Non-pigmented ciliary epithelial cell (primary cell): ENCODE measurements at places on chromosomes 12 and 14.

DNA sequence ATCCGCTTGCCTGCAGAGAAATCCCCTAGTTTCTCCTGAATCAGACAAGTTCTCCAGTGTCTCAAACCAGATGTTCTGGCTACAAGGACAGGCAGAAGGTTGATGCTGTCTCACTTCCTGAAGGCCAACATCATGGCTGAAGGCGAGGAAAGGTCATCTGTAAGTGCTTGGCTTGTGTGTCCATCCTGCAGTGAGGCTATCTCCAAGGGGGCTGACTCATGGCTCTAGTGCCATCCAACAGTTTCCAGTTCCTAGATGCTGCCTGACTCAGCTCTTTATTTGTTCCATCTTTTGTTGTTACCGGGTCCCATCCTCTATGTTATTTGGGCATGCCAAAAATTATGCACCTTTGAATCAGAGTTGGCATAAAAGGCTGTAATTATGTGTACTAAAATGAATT, 232.1 kb upstream of the TBX3 start:
- no peak for DNase-seq

DNA sequence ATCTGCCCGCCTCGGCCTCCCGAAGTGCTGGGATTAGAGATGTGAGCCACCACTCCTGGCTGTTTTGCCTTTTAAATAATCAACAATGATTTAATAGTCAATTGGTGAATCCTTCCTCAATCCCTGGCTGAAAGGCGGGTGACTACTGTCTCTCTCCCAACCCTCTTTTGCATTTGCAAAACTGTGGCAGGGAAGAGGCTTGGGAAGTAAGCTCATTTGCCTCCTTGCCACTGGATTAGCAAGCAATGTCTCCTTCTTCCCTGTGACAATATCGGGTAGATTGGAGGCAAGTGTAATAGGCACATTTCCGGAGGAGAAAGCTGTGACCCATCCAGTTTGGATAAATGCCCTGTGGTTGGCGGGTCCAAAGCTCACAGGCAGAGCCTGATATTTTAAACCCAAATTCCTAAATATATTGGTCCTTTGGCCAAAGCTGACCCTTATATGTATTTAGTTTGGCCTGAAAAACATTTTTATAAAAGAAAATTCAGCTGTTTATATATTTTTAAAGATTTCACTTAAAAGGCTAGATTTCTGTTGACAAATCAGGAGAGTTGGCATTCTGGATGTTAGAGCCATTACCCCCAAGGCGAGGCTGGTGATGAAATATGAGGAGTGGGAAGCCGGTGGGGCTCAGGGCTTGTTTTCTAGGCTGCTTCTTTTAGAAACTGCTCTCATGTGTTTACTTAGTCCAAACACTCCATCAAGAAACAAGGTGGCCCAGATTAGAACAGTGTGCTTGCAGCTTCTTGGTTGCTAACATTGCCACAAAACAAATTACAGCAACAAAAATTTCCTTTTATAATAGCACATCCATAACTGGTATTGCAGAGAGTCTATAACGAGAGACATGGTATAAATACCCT, 646.9 kb upstream of the TMEM132C start:
- DNase-seq: no peak

GRCh38 chr14:80954687-80955299, 628 bp upstream of the TSHR start:
- DNase-seq: peak; percentile 27

- no peak for DNase-seq
These were observed 290.7 kb upstream of the TMPO start for GRCh38 chr12:98224584-98225221.

GRCh38 chr12:111636209-111636945, 37.3 kb upstream of the ATXN2 start:
- no peak for DNase-seq

- no peak for DNase-seq
These were observed 124.7 kb downstream of the PAPOLA start for GRCh38 chr14:96626916-96627315.

DNA sequence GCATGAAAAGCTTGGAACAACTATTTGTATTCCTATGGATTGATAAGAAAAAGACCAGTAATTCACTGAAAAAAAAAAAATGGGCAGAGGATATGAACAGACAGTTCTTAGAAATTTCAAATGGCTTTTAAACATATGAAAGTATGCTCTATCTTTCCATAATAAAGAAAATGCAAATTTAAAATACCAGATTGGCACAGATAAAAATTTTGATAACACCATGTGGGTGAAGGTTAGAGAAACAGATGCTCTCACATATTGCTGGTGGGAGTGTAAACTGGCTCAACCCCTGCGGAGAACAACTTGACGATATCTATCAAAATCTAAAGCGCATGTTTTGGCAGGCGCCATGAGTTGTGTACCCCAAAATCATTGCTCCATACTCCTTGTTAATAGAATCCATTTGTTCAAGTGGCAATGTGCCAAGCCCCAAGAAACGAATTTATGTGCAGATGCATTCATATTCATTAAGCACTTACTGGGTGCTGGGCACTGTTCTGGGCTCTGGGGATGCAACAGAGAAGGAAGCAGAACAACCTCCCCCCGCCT, 29.5 kb upstream of the TMPO start:
- no peak for DNase-seq

DNA sequence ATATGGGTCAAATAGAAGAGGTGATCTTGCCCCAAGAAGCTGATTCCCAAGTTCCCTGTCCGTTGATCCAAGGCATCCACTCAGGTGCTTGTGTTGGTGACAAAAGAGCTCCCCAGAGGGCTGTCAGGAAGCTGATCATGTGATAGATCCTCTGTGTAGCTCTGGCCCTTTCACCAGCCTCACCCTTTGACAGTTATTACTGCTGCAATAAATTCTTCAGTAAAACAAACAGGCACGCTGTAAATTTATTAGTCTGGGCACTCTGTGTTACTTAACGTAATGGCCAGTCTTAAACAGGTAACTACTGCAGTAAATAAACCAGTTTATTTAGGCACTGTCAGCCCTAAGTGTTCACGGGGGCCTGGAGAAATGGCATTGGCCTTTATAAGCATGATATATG, 473.9 kb downstream of the BCL11B start:
- no peak for DNase-seq

DNA sequence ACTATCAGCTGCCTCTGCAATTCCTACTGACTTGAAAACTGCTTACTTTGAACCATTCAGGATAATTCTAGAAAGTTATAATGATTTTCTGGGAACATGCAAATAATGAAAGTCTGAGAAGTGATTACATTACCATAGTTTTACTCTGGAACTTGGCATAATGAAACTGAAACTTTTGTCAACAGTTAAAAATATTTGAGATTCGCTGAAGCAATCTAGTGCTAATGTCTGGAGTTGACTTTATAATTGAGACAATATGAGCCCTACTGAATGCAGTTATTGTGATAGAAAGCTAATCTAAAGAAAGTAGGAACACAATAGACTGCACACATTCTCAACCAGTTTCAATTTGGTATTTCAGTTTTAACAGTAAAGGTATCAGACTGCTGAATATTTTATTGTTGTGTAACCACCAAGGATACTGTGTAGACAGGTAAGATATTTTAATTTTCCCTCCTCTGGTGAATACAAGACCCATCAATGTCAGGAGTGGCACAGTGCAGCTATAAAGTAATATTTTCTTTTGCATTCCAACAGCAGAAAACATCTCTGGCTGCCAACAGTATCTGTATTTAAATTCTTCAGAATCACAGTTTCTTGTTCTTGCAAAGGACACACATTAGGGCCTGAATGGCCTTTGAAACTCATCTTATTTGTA, 483.5 kb downstream of the ATP23 start:
- no peak for DNase-seq

GRCh38 chr14:69183735-69184134, 7.6 kb upstream of the EXD2 start:
- no peak for DNase-seq

GRCh38 chr12:91990525-91990924, 155.1 kb downstream of the BTG1 start:
- peak; percentile 32 for DNase-seq

DNA sequence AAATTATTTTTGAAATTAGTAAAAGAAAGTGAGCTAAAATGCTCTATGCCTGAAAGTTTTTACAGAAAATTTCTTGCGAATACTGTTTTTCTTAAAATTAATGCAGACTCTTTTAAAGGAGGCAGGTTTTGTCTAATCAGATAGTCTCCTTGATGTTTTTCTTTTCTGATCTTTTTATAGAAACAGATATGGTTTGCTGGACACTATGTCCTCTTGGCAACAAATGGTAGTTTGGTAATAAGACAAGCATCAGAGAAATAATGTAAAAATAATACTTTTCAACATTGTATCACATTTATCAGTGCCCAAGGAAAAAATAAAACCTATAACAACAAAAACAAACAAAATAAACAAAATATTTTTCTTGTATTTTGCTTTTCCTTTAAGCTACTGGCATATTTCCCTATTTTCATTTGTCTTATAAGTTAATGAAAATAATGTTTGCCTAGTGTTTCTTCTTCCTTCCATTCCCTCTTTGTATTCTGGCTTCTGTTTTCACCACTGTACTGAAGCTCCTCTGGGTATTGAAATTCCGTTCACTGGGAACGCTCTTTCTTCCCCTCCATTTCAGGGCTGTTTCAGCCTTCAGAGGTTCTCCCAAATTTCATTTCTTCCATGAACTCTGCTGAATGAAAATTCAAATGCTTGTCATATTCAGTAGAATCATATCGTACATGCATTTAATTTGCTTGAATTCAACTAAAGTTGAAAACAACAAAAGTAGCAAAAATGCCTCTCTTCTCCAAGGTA, 115.3 kb downstream of the TRMT5 start:
- DNase-seq: no peak

- no peak for DNase-seq
These were observed 505.9 kb downstream of the FLRT2 start for GRCh38 chr14:86035882-86036281.

GRCh38 chr12:100643246-100643645, 69.8 kb downstream of the GAS2L3 start:
- no peak for DNase-seq

GRCh38 chr12:101009274-101009673, 200.8 kb downstream of the SLC5A8 start:
- no peak for DNase-seq

GRCh38 chr12:109962398-109962797, 33.8 kb downstream of the GIT2 start:
- DNase-seq: no peak

GRCh38 chr12:4217091-4217490, 56.5 kb upstream of the CCND2 start:
- DNase-seq: no peak

DNA sequence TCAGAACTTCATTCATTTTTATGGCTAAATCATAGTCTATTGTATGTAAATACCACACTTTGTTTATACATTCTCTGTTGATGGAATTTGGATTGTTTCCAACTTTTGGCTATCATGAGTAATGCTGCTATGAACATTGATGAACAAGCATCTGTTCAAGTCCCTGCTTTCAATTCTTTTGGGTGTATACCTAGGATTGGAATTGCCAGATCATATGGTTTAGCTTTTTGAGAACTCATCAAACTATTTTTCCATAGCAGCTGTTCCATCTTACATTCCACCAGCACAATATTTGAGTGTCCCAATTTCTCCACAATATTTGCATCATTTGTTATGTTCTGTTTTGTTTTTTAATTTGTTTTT, 52.3 kb upstream of the CCND2 start:
- DNase-seq: peak; percentile 2

GRCh38 chr12:5014269-5014668, 29.4 kb upstream of the KCNA5 start:
- no peak for DNase-seq

- DNase-seq: no peak
These were observed 366.2 kb downstream of the DUSP6 start for GRCh38 chr12:88986056-88986455.

GRCh38 chr12:49233842-49234526, 30.9 kb upstream of the TUBA1C start:
- DNase-seq: no peak

DNA sequence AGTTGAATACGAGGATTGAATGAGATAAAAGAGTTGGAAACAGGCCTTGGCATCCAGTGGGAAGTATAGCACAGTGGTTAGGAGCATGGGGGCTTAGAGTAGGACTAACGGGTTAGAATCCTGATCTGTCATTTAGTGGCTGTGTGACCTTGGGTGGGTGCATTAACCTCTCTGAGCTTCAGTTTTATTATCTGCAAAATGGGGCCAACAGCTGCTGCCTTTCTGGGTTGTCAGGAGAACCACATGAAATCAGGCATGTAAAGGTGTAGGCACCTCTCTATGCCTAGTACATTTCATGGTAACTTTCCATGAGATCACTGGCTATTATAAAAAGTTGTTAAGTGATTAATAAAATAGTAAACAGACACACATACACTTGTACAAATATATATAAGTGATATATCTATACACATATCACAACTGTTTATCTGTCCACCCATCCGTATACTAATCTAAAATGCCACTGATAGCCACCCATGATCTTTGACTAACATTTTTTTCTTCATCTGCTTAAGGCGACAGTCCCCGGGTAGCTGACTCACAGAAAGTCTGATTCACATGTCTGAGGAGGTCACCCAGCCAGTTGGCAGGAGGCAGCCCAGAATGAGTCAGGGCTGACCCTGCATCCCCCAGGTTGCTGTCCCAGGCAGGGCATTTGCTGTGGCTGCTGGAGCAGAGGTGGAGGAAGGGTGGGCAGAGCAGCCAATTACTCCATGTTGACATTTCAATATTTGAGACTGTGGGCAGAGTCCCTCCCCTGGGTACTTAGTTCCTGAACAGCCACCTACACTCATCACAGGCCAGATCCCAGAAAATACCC, 125.6 kb upstream of the NOS1 start:
- peak; percentile 15 for DNase-seq

DNA sequence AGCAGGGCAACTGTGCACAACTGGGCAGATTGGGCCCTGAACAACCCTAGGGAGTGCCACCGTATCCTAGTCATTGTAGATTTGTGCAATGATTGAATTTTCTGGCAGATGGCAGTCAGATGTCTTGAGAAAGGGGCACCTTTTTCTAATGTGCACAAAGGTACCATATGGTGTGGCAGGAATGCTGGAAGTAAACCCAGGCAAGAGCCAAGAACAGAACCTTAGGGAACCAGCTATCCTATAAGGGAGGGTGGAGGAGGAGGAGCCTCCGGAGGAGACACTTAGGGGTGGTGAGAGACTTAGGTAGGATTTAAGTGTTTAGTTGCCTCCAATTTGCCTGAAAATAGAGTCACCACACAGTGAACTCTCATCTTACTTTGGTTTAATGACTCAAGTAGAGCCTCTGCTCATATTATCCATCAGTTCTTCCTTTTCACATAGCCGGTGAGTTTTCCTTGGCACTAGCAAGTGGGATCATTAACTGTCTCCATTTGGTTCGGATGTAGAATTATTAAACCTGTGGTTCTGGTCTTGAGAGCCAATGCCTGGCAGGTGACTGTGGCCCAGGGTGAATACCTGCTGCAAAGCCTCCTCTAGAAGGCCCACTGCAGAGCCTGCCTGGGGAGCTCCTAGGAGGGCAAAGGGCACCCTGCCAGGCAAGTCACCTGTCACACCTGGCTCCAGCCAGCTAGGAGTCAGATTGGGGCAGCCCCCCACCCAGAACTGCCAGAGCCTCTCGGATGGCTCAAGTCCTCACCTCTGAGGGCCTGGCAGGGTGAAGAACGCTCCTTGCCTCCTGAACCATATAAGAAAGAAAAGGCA, 184.4 kb upstream of the HIF1A start:
- DNase-seq: no peak
